Activated T-helper 9 cell treated with anti-CD3 and anti-CD28 coated beads, Interleukin-2, amount 50 U/mL, for 16 hours (primary cell): ENCODE measurements at places on chromosomes 5 and 9.

GRCh38 chr5:126046846-126047571 lies 376.2 kb upstream of the GRAMD2B start:
- no peak for DNase-seq

DNA sequence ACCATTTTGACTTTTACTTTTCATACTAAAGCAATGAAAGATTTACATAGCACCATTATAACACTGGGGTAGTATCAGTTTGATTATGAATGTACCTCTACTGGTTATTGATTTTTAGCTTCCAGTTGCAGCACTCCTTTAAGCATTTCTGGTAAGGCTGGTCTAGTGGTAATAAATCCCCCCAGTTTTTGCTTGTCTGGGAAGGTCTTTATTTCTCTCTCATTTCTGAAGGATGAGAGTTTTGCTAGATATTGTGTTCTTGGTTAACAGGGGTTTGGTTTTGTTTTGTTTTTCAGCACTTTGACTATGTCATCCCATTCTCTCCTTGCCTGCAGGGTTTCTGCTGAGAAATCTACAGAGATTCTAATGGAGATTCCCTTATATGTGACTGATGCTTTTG lies 26.9 kb upstream of the IGFBPL1 start:
- DNase-seq = no peak

GRCh38 chr5:7068156-7068555 lies 327.8 kb upstream of the ADCY2 start:
- DNase-seq = no peak

DNA sequence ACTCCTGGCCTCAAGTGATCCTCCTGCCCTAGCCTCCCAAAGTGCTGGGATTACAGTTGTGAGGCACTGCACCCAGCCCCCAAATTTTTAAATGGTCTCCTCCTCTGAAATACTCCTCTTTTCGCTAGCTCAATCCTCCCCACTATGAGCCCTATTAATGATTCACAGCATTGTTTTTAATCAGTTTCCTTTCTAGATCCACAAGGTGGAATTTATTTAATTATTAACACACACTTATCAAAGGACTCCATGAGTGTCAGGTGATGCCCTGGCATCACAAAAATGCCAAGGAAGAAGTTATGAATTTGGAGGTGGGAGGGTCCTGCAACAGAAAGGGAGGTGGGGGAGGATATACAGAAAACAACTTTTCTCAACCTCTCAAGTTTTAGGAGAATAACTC lies 806.5 kb downstream of the PRELID2 start:
- DNase-seq = no peak

GRCh38 chr5:179267071-179267670 lies 78.1 kb downstream of the ADAMTS2 start:
- no peak for DNase-seq

- DNase-seq = no peak
Measured at GRCh38 chr5:59759600-59760351, 133.8 kb downstream of the PDE4D start.

DNA sequence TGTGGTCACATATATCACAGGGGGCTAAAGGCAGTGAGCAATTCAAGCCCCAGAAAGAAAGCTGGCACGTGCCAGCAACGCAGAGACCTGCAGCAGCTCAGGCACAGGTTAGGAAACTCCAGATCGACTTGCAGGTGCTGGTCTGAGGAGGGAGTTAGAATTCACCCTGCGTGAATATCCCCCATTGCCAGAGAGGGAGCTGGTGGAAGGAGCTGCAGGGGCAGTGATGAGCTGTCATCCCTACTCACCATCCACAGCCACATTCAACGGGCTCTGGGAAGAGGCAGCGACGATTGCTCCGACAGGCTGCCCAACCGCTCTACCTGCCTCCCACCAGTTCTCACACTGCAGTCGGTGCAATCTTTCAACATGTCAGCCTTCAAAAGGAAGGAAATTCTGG lies 40.8 kb upstream of the CLK4 start:
- no peak for DNase-seq
